SJSA1 (cell line): ENCODE measurements at places on chromosomes 7 and 10. TPM values are rescaled to one million over a fixed set of nuclear protein-coding genes. Genes with fewer than 3 reads are reported as not detected.

GRCh38 chr10:69685802-69686585 lies 55.9 kb downstream of the FAM241B start:
- no peak for DNase-seq

- DNase-seq = no peak
These were observed 6.4 kb downstream of the UPF2 start for GRCh38 chr10:12036073-12036655.

DNA sequence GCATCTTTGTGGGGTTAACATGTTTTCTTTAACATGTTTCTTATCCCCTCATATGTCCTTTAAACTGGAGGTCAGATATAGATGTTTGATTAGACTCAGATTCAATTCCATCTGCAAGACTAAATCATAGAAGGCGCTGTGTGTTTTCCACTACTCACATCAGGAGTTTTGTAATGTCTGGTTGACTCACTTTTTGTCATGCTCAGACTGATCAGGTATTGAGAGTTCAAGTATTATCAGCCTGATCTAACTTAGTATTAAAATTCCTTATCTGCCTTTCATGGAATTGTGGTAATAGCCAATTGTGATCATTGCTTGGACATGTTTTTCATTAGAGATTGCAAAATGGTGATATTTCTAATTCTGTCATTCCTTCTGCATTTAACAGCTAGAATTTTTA lies 30.2 kb downstream of the ENTPD7 start:
- DNase-seq = no peak

DNA sequence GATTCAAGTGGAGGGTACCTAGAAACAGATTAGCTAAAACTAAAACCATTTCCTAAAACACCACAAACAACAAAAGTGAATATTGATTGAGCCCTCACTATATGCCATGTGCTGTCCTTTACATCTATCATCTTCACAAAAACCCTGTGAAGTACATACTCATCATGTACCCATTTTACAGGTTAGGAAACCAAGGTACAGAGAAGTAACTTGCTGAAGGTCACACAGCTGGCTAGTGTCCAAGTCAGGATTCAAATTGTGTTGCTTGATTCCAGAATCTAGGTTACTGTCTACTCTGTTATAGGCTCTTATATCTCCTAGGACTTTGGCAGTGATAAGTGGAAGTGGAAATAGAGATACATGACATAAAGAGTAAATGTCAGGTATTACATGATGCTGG lies 463.8 kb downstream of the LRMDA start:
- DNase-seq = no peak

DNA sequence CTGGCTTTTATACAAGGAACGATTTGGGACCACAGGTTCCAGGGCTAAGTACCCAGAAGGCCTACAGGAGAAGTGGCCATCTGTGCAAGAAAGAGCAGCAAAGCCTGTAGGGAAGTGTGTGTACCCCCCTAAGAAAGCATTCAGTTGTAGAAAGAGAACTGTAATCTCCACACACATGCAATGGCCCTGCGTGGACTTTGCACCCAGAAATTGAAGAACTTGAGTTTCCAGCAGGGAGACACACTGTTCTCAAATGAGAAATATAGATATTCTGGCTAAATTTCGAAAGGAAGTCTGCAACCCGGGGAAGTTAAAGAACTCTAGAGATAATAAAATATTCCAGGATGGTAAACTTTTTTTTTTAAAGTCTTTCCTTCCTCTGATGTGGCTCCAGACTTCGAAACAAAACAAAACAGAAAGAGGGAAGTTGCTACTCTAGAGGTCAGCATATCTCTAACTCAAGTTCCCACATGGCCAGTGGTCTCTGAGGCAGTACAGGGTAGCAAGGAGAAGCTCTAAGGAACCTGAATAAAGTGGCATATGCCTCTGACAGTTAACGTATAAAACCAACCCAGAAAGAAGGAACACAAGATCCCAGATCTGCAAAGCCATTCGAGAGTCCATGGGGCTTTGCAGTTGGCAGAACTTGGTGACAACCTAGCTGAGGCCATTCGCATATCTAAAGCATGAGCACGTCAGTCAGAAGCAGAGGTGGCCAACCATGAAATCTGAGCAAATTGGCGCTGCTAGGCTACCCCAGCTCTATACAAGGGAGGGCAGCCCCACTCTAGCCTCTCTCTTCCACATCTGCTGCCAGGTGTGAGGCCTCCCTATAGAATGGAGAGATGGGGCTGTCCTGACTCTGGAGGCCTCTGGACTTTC lies 56.6 kb downstream of the ELMO1 start:
- DNase-seq = no peak

DNA sequence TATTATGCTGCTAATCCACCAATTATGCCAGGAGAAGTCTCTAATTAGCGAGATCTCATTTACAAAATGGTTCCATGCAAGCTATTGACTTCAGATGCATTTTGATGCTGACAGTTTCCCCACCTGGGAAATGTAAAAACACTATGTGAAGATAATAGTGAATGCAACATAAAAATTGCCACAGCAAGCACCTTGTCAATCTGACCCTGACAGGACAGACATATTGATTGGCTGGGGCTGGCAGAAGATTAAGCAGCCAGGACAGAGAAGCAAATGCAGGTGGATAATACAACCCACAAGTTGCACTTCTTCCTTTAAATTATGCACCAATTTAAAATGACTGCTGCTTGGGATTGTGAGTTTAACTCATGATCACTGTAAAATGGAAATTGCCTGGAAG lies 642.8 kb upstream of the POT1 start:
- DNase-seq = no peak

- no peak for DNase-seq
These were observed 75.4 kb upstream of the PPP1R3C start for GRCh38 chr10:91708174-91708861.

GRCh38 chr7:75980430-75981202 lies 13.8 kb downstream of the TMEM120A start:
- no peak for DNase-seq

DNA sequence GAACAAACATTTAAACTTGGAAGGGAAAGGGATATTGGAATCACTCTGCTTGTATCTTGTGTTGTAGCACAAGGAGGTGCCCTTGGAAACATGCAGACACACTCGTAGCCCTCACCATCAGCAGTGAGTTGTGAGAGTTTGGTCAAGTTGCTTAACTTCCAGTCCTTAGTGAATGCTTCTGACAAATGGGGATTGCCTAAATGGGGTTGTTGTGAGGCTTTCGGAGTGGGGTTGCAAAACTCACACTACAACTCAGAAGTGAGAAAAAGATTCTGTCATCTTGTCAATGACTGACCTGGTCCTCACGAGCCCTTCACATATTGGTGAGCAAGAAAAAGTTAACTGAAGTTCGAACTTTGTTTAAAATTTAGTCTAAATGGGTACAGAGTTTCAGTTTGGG lies 29.0 kb upstream of the GSDME start:
- DNase-seq = no peak

The TACC2 gene
- 4.9 and 11.2 TPM in 2 replicates for total RNA-seq

The SSC4D gene
- total RNA-seq = 0.34 TPM in 1 of 2 replicates, not detected in the other

The TFEC gene
- not detected in 2 replicates for total RNA-seq
